Activated B cell treated with CpG ODN at 0.5 μM for 24 hours (primary cell): ENCODE measurements at places on chromosomes 11 and 22. TPM values are rescaled to one million over a fixed set of nuclear protein-coding genes. Genes with fewer than 3 reads are reported as not detected.

The MRGPRX4 gene
- not detected in 2 replicates for total RNA-seq

The PAX6 gene
- not detected in 2 replicates for total RNA-seq

DNA sequence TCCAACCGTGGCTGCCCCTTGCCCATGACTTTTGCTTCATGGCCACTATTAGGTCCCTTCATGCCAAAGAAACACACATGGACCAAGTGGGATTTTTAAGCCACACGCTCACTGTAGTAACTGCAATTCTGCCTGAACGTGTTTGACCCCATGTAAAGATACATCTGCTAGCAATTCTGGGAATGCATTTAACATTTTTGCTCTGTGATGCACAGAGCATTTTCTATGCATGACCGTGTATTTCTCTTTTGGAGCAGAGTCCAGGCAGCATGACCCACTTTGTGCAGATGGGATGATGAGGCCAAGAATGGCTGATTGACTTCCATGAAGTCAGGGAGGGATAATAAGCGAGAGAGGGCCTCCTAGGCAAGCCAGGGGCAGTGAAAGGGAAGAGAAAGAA is 108.5 kb downstream of the TP53I11 start:
- DNase-seq: no peak
- no peak overlapping the region for H3K4me3 ChIP-seq
- H3K36me3 ChIP-seq: peaks cover 3% of the 10 kb centered on the region

DNA sequence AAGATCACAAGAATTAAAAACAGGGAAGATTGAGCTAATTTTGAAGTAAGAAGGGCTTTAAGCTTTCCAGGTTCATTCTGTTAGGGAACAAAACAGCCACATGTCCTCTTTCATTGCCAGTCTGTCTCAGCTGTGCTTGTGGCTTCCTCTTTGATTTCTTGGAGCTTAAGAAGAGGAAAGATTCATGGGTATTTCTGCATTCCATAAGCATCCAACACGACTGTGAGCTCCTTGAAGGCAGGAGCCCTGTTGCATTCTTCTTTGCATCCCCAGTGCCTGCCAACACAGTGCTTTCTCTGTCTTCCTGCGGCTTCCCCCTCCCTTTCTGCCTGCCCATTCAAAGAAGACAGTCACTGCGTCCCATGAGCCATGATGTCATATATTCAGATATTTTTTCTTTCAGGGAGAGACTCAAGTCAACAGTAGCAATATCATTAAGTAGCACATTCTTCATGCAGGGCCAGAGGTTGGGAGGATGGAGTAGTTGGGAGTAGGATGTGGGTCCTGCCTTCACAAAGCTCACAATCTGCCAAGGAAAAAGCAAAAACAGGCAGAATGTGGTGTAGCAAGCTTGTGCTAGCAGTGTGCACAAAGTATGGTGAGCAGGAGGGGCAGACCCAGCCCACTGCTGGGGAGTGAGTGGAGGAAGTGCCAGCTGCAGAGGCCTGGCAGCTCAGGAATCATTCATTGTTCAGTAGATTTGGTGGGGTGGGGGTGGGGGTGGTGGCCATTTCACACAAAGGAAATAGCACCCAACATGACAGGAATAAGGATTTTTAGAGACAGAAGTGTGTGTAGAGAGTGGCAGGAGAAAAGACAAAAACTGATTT is 162.1 kb upstream of the RASSF10 start:
- H3K36me3 ChIP-seq: no peaks in the 10 kb centered on the region
- H3K4me1 ChIP-seq: no peaks in the 10 kb centered on the region

DNA sequence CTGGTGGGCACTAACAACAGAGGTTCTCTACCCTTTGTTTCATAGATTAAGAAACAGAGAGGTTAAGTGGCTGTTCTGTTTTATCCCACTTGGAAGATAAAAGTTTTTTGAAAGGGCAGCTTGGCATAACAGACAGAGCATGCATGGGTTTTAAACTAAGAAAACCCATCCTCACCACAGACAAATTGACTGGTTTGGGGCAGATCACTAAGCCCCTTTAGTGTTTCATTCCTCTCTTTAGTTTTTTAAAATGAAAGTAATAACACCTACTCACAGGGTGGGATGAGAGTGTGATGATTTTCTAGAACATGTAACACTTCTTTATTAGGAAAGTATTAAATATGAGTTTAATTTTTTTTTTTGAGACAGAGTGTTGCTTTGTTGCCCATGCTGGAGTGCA is 12.3 kb upstream of the RRAS2 start:
- H3K27ac ChIP-seq: no peak overlapping the region
- no peaks in the 10 kb centered on the region for H3K36me3 ChIP-seq
- no peak overlapping the region for H3K4me3 ChIP-seq
- DNase-seq: no peak
- H3K4me1 ChIP-seq: peaks cover 25% of the 10 kb centered on the region
- H3K27me3 ChIP-seq: no peaks in the 10 kb centered on the region

GRCh38 chr11:21421711-21422329 is 752.4 kb downstream of the NELL1 start:
- H3K4me1 ChIP-seq: no peaks in the 10 kb centered on the region
- H3K4me3 ChIP-seq: no peak overlapping the region
- H3K36me3 ChIP-seq: no peaks in the 10 kb centered on the region
- no peaks in the 10 kb centered on the region for H3K27me3 ChIP-seq

DNA sequence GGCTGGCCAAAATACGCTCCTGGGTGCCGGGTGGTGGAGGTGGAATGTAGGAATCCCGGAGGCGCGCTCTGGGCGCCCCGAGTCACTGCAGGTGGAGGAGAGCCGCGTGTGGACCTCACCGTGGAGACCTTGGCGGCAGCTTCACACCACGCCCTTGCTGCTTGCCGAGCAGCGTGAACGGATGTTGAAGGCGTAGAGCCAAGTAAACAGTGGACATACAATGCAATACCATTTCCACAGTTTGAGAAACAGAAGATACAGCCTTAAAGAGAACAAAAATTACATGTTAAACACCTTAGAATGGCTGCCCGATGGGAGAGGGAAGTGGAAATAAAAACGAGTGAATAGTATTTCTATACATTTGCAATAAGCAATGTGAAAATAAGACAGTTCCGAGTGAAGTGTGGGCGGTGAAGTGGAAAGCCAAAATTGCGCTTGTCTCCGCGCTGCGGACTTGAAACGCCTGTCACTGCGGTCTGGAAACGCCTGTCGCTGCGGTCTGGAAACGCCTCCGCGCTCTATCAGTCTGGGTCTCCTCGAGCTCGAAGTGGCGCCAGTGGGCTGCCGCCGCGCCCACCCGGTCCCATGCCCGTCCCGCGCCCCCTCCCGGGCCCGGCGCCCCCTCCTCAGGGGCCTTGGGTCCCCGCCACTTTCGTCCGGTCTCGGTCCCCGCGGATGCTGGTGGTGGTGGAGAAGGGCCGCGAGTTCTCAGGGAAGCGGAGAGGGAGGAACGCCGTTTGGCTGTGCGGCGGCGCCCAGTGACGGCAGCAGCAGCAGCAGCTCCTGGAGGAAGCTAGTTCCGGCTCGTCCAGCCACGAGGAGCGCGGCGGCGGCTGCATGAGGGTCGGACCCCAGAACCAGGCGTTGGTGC is 1.6 kb downstream of the NCR3LG1 start:
- peak; percentile 40 for DNase-seq
- H3K27ac ChIP-seq: peak overlapping the region; percentile 30
- peaks cover 32% of the 10 kb centered on the region for H3K4me1 ChIP-seq
- H3K27me3 ChIP-seq: peaks cover 32% of the 10 kb centered on the region

GRCh38 chr11:68160100-68160695 is 39.0 kb upstream of the CHKA start:
- H3K4me3 ChIP-seq: no peak overlapping the region
- H3K27me3 ChIP-seq: no peaks in the 10 kb centered on the region
- H3K27ac ChIP-seq: no peak overlapping the region
- DNase-seq: no peak

- no peak overlapping the region for H3K4me3 ChIP-seq
- H3K4me1 ChIP-seq: no peaks in the 10 kb centered on the region
- DNase-seq: no peak
- no peaks in the 10 kb centered on the region for H3K36me3 ChIP-seq
Observed at GRCh38 chr22:32591620-32592019, 117.0 kb downstream of the FBXO7 start.

GRCh38 chr11:45056529-45056928 is 89.9 kb upstream of the PRDM11 start:
- peaks cover 15% of the 10 kb centered on the region for H3K4me1 ChIP-seq
- H3K27me3 ChIP-seq: peaks cover 11% of the 10 kb centered on the region
- H3K4me3 ChIP-seq: no peak overlapping the region
- DNase-seq: no peak
